ENCODE measurements at places on chromosomes 6 and 20.

- no peak for DNase-seq
Measured at GRCh38 chr6:37225350-37226169, 32.0 kb upstream of the TBC1D22B start.

DNA sequence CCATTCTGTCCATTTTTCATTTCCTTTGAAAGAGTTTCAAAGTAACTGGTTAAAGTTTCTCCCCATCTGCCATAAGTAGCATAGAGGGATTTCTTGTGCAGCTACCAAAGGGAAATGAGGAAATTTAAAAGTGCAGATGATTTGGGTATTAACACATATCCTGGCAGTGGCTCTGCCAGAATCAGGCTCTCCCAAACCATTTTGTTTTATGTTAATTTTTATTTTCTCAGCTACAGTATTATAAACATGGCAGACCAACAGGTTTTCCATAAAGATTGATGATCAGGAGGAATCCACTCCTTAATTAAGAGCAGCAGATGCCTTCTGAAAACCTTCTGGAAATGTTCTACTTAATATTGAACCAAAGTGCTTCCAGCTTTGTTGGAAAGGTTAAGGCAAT lies 13.9 kb downstream of the PLCB4 start:
- no peak for DNase-seq

GRCh38 chr6:28884423-28885131 lies 39.2 kb downstream of the TRIM27 start:
- no peak for DNase-seq

- DNase-seq: peak; percentile 82
Measured at GRCh38 chr6:155103816-155104366, 108.8 kb downstream of the TIAM2 start.

DNA sequence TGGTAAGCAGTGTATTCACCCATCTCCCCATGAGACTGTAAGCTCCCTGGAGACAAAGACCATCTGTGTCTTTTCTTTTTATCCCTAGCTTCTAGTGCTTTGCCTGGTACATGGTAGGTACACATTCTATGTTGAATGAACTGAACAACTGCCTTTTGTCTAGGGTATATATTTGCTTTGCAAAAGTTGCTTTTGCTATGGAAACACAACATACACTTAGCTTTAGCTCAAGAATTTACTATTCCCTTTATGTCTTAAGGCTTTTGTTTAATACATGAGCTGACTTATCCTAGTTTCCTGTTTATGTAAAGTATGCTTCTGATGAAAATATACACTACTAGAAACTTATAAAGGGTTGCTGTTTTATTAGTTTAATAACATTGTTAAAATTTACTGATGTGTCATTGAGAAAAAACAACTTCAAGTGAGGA lies 198.2 kb downstream of the PRL start:
- no peak for DNase-seq

DNA sequence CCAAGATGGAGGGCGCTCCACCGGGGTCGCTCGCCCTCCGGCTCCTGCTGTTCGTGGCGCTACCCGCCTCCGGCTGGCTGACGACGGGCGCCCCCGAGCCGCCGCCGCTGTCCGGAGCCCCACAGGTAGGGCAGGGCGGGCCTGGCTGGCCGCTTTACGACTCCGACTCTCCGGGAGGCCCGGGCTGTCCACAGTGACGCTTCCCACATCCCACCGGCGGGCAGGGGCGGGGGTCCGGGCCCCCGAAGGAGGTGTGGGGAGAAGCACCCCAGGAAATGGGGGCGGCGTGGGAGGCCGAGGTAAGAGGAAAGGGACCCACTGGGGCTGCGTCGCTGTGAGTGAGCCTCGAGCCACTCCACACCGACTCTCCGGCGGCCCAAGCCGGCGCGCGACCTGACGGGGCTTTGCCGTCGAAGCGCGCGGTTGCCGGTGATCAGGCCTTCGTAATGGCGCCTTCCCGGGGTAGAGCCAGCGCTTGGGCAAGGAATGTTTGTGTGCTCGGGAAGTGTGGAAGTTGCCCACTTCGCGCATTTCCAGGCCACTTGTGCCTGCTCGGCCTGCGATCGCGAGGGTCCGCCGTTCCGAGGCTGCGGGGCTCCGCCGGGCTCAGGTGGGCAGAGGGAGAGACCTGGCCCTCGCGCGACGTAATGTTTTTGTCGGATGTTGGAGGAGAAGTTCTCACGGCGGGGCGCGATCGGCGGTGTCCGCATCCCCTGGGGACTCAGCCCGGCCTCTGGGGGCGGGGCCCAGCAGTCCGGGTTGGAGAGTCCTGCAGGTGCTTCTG lies 427 bp downstream of the GINM1 start:
- peak; percentile 65 for DNase-seq

DNA sequence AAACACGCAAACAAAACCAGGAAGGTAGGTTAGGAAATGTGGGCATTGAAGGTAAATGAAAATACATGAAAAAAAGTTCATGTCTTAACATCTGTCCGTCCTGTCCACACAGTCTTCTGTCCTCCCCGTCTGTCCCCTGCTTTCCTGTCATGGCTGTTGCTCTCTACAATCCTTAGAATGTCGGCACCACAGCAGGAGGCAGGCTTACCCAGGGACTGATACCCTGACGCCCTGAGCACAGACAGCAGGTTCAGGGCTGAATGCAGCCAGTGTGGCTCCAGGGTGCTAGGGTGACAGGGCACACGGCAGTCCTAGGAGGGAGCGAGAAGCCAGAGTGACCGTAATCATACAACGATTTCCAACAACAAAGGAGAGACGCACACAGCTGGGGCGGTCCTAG lies 123.7 kb downstream of the IRF4 start:
- DNase-seq: no peak

DNA sequence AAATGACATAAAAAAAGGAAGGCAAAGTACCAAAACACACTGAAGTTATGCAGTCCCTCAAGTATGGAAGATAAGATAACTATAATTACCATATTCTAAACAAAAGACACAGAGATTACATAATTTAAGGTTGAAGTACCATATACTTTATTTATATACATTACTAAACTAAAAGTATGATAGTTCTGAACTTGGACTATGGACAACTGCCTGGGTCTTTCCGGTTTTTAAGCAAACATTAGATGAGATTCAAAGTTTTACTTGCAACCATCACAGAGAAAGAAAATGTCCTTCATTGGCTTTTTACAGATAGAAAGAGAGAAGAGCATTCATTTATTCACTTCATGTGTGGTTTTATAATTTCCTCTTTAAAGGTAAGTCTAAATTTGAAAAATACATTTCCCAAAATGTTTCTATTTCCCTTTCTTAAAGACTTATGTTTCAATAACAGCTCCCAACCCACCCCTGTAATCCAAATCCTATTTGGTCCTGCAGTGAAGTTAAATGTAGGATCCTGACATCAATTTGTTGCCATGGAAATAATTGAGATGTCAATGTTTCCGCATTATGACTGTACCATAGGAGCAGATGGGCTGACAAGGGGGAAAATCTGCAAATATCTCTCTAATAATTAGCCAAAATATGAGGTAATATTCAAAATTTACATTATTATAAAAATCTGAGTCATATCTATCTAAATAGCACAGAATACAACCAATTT lies 63.7 kb downstream of the PTPRK start:
- DNase-seq: no peak

DNA sequence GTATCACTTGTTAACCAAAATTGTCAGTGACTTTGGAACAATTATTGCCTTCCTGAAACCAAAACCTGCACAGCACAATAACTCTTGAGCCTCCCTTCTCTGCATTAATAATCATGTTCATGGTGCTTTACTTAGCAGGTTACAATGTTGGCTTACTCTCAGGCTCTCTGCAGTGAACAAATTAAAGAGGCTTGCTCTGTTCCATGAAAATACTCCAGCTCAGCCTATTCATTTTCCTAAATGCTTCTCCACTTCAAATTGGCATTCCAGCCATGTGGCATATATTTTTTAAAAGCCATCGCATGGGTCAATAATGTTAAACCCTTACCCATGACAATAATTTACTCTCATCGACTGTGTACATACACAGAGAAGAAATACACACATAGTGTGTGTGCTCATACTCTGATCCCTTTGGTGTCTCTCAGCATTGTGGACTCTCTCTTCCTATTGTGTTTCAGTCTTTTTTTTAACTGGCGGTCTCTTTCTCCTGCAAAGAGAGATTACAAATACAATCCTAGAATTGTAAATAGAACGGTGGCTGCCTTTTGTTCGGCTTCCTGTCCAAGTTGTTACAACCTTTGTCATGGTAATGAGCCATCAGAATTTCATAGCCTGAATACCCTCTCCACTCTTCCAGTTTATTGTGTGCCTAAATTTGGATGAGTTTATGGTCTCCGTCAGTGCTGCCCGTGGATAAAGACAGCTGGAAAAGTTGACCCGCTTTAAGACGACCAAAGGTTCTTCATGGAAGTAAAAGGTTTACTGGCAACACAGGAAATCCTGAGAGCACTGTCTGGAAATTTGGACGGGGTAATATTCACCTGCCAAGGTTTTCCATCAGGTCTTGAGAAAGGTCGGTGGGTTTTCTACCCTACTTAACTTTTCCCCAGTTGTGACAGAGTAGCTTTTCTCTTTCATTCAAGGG lies 263.6 kb downstream of the CD83 start:
- DNase-seq: no peak

DNA sequence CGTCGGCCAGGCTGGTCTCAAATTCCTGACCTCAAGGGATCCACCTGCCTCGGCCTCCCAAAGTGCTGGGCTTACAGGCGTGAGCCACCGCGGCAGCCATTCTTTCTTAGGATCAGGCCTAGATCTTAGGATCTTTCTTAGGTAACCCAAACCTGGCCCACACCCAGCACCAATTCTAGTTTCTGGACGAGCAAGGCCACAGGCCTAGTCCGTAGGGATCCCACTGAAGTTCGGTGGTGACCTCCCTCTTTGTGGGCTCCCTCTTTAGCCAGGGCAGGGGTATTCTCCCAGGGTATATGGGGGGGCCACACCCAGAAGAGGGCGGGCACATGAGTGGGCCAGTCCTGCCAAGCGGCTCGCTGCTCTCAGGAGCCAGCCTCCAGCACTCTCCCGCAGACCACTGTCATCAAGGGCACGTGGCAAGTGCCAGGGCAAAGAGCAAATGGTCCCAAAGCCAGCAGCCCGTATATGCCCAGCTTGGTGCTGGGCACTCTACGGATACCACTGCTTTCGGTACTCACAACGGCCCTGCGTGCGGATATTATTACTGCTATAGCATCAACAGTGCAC lies 6.5 kb downstream of the PXDC1 start:
- DNase-seq: no peak

DNA sequence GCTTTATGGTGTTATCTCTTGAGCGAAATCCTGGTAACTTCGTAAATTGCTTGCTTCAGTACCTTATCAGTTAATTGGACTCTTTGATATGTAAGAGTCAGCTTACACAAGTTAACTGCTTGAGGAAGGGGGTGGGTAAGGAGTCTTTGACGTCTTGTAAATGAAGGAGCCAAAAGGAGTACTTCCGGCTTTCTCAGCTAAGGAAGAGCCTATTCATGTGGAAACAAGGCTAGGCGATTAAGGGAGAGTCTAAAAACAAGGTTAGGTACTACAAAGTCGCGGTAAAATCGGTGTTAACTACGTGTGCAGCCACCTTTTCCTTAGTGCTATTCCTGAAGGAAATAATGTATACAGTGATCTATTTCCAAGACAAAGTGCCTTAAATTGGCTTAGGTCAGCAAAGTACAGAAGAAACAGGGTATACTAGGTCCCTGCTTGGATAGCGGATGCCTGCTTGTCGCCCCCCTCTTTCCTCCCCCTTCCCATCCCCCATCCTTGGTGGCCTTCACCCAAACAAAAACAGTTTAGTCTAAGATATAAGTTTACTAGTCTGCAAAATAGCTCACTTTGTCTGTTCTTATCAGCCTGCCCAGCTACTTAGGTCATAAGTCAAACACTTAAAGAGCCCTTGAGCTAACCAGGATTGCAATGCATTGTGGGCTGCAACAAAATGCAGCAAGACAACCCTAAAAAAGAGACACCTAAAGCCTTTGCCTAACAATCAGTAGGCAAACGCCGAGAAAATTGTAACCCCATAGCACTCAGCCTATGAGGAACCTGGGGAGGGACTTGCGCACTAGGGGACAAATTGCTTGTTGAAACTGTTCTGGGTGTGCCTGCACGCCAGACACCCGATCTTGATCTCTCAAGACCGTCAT lies 147.3 kb downstream of the TRIM27 start:
- DNase-seq: no peak

- no peak for DNase-seq
Measured at GRCh38 chr6:25934156-25934555, 3.7 kb upstream of the SLC17A2 start.

- DNase-seq: no peak
Measured at GRCh38 chr6:158255989-158256601, 56.2 kb upstream of the TULP4 start.

DNA sequence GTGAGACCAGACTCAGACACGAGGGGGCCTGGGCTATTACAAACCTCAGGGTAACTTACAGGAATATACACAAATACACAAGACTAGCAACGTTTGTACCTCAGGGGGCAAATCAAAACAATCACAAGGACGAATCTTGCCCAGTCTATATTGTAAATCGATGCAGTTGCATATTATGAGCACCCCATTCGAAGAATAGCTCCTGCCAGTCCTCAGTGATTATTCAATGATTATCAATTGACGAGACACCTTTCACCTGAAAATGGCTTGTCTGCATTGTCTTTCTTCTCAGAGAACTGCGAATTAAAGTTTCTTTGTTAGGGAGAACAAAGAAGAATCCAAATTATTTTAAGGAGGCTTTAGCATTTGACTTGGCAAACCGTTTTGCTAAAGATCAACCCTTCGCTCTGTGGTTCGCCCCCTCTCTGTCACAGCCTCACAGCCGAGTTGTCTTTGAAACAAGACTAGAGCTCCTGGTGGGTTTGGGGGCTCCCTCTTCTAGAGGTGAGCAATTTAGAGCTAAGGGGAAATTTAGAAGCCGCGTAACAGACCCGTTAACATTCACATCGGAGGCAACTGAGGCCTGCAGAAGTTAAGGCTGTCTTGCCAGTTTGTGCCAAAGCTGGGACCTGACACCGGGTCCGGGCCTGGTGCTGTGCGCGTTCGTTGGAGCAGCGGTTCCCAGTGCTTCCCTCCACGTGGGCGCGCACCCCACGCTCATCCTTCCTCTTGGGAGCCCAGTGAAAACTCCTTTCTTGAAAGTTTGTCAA lies 24.9 kb upstream of the MAP3K7 start:
- DNase-seq: no peak

- no peak for DNase-seq
Measured at GRCh38 chr6:52187098-52187497, 923 bp downstream of the IL17A start.

GRCh38 chr20:14821251-14821650 lies 483.8 kb upstream of the FLRT3 start:
- DNase-seq: no peak

DNA sequence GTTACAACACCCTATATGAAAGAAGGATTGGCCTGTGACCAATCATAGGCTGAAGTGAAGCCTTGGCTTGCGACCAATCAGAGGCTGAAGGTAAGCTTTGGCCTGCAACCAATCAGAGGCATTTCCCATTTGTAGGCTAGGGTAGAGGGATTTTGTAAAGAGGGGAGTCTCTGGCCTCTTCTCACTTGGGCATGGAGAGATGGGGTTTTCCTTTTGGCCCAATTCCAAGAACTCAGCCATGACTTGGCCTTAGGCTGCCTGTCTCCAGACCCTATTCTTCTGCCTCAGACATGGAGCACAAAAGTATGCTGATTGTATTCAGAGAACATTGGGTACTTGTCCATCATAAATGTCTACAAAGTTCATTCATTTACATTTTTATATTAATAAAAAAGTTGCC lies 308.3 kb downstream of the UTRN start:
- no peak for DNase-seq

Data from kidney tubule cell (primary cell).